RKO (cell line): ENCODE measurements at places on chromosomes 2 and 18.

GRCh38 chr18:24208270-24209035, 69.6 kb downstream of the CABYR start:
- DNase-seq: no peak

DNA sequence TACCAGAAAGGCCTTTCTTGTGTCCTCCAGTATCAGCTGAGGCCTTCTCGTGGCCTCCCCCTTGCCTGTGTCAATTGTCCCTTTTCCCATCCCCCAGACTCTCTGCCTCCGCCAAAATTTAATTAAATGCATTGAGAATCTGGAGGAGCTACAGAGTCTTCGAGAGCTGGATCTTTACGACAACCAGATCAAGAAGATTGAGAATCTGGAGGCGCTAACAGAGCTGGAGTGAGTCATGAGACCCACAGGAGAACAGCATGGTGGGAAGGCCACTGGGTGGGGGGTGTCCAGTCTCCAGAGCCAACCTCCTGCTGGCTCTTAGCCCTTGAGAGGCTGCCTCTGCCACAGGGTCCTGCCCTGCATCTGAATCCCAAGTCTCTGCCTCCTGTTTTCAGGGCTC, 8.8 kb downstream of the PPP1R7 start:
- no peak for DNase-seq

- no peak for DNase-seq
Measured at GRCh38 chr2:74789271-74789670, 44.7 kb upstream of the HK2 start.

DNA sequence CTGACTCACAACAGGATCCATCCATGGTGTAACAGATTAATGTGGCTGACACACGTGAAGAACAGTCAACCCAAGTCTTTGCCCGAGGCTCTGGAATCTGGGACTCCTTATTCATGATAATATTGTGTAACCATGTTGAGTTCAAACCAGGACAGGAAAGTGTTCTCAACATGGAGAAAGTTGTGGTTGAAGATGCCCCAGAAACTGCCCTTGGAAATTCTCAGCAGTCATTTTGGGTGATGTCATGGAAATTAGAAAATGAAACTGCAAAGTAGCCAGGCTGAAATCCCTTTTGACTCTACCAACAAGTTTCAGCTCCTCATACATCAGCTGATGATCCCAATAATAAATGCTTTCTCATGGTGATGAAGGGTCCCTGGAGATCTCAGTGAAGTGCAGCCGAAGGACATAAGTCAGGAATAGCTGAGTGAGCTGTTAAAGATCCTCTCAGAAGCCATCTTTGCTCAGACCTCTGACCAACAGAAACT, 307.7 kb downstream of the TNS1 start:
- DNase-seq: no peak

- DNase-seq: no peak
Measured at GRCh38 chr18:77004555-77005380, 127.8 kb downstream of the MBP start.

GRCh38 chr18:75216212-75216910, 5.8 kb downstream of the TSHZ1 start:
- no peak for DNase-seq

- no peak for DNase-seq
Measured at GRCh38 chr2:109719871-109720270, 74.2 kb upstream of the RGPD5 start.

DNA sequence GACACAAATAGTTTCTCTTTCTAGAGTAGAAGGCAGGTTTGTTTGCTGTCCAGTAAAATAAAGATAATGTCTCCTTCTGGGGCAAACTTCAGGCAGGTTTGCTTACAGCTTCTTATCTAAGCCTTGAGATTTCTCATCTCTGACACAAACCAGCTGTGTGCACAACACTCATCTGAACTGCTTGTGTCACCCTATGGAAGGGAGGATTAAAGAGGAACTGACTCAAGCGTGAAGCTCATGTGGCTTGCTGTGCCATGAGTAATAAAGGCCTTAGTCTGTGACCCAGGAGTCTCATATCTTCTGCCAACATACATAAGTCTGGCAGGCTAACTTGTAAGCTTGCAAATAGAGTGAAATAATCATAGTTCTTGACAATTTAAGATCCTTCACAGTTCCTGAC, 24.2 kb upstream of the CPO start:
- peak; percentile 99 for DNase-seq

DNA sequence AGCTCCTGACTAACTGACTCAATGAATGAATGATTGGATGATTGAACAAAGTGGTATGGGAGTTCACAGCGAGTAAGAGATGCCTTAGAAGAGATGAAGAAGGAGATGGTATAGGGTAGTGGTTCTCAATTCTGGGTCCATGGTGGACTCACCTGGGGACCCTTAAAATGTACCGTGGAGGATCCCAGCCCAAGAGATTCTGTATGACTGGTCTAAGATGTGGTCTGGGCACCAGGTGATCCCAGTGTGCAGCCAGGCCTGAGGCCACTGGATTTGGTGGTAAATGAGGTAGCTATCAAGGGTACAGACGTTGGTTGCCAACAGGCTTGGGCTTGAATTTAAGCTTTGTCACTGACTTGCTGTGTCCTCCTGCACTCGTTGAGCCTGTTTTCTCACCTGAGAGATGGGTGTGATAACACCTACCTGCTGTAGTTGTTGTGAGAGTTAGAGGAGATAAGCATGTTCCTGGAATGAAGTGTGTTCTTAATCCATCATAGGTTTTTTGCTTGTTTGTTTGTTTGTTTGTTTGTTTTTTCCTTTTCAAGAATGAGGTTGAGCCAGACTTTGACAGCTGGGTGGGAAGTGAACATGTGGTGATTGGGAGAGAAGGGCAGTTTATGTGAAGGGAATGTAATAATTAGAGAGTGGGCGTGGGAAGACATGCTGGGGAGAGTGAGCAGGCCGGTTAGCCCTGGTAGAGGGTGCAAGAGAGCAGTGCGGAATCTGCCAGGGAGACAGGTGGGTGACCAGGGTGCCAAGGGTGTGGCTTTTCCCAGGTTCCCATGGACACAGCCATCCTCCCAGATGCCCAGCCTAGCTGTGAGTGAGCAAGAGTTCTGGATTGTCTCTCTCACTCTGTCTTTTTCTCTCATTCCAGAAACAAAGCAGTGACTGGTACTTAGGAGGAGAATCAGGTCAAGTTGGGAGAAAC, 31.4 kb upstream of the IL1B start:
- no peak for DNase-seq

DNA sequence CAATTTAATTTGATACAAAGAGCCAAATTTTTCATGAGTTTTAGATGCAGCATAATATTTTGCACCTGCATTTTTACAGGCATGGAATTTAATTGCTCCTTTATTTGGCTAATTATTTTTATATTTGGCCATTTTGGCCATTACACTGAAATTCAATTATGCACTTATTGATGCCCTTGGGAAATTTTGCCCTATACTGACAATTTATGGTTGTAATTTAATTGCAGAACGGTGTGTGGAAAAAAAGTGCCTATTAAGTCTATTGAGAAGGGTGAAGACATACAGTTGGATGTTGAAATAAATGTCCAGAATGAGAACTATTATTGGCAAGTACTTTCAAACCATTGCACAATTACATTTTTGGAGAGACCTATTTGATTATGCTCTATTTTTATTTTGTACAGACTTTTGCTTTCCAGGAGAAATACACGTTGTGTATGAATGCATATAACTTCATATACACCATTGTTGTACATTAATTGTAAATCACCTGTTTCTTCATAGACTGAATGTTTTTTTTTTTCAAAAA, 1319.3 kb upstream of the CDH2 start:
- DNase-seq: no peak

GRCh38 chr2:5538772-5539171, 153.4 kb upstream of the SOX11 start:
- DNase-seq: no peak

DNA sequence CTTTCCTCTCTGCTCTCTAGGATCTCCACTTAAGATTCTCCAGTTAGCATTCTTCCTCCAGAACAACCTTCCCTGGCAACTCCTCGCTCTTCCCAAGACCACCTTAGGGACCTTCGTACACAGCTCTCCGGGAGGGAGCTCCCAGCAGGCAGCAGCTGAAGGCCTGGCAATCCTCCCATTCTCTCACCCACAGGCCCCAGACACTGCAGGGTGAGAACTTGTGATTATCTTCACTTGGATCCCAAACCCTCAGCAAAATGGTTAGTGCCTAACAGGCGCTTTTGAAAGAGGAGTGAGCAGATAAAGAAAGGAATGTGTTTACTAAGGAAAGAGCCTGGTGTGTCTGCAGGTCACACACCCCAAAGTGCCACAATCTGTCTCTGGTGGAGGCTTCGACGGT, 83.8 kb upstream of the SNTG2 start:
- DNase-seq: no peak

DNA sequence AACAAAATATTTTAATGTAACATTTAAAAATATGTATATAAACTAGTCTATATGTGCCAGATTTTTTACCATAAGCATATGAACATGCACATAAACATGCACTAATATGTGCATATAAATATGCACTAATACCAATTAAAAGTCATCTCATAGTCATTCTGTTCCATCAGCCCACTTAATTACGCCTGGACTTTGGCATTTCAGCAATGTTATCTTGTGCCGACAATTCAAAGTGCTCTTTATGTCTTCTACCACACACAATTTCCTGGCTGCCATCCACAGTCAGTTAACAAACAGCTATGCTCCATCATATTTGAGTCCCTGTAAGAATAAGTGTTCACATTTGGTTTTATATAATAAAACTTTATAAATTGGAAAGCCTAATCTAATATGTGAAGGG, 92.6 kb upstream of the TSPYL6 start:
- DNase-seq: no peak

DNA sequence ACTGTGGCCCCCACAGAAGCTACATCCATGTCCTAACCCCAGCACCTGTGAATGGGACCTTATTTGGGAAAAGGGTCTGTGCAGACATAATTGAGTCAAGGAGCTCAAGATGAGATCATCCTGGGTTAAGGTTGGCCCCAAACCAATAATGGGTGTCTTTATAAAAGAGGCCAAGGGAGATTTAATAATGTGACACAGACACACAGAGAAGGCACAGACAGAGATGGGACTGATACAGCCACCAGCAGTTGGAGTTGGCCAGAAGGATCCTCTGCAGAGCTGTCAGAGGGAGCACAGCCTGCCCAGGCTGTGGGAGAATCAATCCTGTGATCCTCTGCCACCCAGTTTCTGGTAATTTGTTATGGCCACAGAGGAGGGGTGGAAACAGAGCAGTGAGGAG, 26.0 kb downstream of the SNORC start:
- DNase-seq: no peak

- no peak for DNase-seq
Measured at GRCh38 chr18:73933685-73934084, 213.9 kb downstream of the FBXO15 start.

DNA sequence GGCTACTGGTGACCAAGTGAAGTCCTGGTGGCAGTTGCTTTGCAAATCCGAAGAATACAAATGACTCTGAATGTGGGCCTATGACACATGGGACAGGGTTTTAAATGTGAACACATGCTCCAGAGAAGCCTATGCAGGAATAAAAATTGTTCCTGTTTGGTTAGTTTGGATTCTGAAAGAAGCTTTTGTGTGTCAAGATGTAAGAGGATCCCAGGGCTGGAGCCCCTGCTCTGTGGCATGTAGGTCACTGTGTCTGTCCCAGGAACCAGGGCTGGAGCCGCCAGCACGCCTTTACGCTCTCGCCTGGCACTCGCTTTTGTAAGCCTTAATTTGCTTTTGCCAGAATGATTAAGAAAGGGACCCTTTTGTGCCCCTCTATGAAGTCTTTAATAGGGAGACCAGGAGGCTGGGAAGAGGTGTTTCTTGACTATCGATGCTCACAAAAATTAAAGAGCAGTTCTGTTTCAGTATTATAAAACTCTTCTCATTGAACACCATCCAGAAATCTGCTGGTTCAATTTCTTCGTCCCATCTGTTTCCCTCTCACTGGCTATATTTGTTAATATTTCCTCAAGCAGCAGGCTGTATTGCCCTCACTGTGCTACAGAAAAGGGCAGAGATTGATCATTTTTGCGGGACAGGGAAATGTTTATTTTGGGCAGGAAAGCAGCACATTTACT, 532.7 kb upstream of the POU3F3 start:
- no peak for DNase-seq

DNA sequence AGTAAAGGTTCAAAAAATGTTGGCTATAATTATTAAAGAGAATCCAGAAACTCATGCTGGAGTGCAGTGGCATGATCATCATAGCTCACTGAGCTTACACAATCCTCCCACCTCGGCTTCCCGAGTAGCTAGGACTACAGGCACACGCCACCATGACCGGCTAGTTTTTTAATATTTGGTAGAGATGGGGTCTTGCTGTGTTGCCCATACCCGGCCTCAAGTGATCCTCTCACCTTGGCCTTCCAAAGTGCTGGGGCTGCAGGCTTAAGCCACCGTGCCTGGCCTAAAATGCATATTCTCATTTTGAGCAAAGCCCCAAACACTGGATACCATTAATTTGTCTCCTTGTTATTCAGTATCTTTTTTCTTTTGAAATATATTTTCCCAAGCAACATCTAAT, 32.4 kb downstream of the MEMO1 start:
- DNase-seq: no peak

DNA sequence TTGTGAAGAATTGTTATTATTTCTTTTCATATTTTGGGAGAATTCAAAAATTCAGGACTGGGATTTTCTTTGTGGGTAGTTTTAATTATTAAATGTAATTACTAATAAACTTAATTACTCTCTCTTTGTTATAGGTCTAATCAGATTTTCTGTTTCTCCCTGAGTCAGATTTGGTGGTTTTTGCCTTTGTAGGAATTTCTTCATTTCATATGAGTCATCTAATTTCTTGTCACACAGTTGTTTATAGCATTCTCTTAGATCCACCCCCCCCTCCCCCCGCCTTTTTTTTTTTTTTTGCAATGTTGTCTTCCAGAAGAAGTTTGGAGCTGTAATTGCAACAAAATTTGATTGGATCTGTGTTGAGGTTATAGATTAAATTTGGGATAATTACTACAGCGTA, 26.0 kb upstream of the GALR1 start:
- DNase-seq: peak; percentile 46

DNA sequence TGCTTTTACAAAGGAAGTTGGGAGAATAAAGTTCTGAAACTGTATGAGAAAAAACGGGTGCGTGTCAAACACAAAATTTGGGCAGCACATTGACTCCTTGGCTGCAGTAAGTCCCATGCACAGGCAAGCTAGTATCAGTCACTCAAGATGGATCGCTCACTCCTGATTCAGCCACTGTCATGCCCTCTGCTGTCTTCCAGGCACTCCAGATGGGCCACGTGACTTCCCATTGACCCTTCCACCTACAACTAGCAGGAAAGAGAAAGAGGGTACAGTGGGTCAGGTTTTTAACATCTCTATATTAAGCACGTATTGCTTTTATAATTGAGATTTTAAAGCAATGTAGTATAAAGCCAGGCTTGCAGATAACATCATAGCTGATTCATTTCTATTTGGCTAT, 8.6 kb downstream of the ARHGEF33 start:
- DNase-seq: peak; percentile 63

GRCh38 chr2:98099939-98100743, 13.2 kb downstream of the VWA3B start:
- DNase-seq: peak; percentile 38

DNA sequence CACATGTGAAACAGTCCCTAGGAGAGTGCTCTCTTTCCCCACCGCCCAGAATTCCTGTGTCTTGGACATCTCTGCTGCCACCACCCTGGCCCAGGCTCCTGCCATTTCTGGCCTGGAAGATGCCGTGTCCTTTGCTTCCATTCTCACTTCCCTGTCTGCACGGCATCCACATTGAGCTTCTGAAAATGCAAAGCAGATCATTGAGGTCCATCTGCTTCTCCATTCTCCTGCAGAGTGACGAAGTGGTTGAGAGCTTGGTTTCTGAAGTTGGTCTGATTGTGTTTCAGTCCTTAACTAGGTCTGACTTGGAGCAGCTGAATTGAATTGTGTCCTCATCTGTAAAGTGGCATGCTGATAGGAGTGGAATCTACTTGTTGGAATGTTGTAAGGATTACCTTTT, 98.7 kb upstream of the MGAT5 start:
- DNase-seq: no peak
